Activated CD4-positive, alpha-beta memory T cell treated with anti-CD3 and anti-CD28 coated beads for 36 hours (primary cell): ENCODE measurements at places on chromosomes 3 and 15. TPM values are rescaled to one million over a fixed set of nuclear protein-coding genes. Genes with fewer than 3 reads are reported as not detected.

DNA sequence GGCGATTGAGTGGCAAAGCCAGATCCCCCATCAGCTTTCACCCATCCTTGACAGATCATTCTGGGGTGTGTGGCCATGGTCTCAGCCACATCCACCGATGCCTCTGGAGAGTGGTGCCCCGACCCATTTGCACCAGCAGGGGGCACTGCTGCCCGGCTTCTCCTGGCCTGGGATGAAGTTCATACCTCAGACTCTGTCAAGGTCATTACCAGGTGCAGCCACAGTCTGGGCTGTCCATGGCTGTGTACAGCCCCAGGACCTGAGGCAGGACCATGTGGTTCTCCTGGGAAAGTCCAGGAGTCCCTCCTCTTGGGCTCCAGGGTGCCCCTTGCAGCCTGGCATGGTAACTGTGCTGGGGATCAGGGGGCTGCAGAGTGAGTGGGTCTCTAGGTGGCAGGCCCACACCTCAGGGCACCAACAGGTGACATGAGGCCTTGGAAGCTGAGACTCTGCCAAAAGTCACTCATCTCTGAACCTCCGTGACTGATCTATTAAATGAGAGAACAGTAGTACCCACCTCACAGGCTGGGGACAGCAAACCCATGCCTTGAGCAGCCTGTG, 67.2 kb downstream of the CACNA2D2 start:
- no peaks in the 10 kb centered on the region for H3K36me3 ChIP-seq
- no peak overlapping the region for H3K4me3 ChIP-seq
- H3K4me1 ChIP-seq: no peaks in the 10 kb centered on the region
- peak; percentile 85 for DNase-seq
- peaks cover 3% of the 10 kb centered on the region for H3K27me3 ChIP-seq

DNA sequence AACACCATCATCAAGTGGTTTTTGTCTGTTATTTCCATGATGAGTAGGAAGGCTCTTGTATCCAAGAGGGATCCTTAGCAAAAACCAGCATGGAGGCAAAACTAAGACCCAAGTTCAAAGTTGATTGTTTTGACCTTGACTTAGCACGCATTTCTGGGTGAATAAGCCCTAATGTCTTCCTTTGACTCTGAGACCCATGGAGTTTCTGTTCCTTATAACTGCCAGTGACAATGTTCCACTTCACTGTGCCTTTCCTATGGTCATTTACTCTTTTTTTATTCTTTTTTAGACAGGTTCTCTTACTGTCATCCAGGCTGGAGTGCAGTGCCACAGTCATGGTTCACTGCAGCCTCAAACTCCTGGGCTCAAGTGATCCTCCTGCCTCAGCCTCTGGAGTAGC, 118.2 kb upstream of the MRPL3 start:
- no peak for DNase-seq
- H3K27ac ChIP-seq: no peak overlapping the region
- H3K4me1 ChIP-seq: no peaks in the 10 kb centered on the region
- no peak overlapping the region for H3K4me3 ChIP-seq

DNA sequence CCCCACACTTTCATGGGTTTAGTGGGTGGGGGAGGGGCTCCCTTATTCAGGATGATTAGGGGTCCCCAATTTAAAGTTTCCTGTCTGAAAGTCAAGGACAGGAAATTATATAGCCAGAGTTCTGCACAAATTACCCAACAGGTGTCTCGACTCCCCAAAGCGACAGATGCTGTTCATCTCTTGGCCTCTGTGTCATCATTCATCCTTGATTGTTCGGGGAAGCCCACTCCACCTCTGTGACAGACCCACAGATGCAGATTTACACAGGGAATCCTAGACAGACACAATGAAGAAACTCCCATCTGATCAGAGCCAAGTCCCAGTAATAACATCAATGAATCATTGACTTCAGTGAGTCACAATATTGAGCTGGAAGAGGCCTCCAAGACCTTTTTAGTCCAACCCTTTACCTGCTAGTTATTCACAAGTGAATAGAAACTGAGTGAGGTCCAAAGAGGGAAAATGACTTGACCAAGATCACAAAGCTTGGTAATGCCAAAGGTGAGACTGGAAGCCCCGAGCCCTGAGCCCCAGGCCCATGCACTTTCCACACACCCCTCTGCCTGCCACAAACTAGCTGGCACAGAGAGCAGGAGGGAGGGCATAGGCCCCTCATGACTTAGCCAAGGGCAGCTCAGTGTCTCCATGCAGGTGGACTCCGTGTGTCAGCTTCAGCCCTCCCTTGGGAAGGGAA, 7.9 kb upstream of the SRP14 start:
- H3K4me1 ChIP-seq: peaks cover 60% of the 10 kb centered on the region
- H3K27ac ChIP-seq: peak overlapping the region; percentile 91
- no peaks in the 10 kb centered on the region for H3K27me3 ChIP-seq
- H3K36me3 ChIP-seq: no peaks in the 10 kb centered on the region
- DNase-seq: peak; percentile 36
- H3K4me3 ChIP-seq: no peak overlapping the region

DNA sequence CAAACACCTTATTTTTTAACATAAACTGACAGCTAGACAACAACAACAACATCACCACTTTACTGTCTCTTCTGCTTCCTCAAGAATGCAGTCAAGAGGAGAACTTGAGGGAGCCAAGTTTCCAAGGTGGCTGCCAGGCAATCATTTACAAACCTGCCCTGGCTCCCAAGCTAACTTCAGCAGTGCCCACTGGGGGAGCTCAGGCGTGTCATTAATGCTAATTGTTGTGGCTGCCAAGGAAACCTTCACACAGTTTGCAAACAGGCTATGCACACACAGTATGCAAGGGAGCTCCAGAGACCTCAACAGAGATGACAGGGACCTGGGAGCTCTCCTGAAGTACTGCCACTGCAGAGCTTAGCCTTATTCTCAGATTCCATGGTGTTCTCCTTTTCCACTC, 2.1 kb downstream of the DZIP1L start:
- H3K36me3 ChIP-seq: no peaks in the 10 kb centered on the region
- no peak for DNase-seq
- peaks cover 42% of the 10 kb centered on the region for H3K27me3 ChIP-seq
- no peak overlapping the region for H3K4me3 ChIP-seq
- H3K27ac ChIP-seq: no peak overlapping the region

- H3K27me3 ChIP-seq: peaks cover 8% of the 10 kb centered on the region
- no peaks in the 10 kb centered on the region for H3K36me3 ChIP-seq
Observed at GRCh38 chr3:132342183-132342582, 25.0 kb downstream of the ACP3 start.

DNA sequence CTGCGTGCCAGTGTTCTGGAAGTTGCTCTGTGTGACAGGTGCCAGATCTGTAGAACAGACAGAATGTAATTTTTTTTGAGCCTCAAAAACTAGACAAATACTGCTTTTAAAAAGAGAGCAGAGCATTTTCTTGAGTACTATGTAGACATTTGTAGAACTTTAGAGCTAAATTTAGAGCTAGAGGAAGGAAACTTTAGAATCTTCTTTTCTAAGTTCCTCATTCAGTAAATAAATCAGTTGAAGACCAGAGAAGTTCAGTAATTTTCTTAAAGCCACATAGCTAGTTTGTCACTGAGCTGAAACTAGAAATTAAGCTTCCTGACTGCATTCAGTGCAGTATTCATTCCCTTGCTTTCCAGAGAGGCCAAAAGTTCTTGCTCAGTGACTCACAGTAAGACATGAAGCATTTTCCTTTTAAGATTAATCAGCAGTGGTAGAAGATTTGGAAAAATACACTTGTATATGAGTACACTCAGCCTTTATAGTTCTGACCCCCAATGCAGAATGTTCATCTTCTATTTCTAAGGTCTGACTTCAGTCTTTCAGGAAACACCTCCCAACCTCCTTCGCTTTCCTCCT, 83.6 kb upstream of the TSEN2 start:
- peaks cover 13% of the 10 kb centered on the region for H3K4me1 ChIP-seq
- no peak for DNase-seq
- H3K36me3 ChIP-seq: no peaks in the 10 kb centered on the region
- no peak overlapping the region for H3K4me3 ChIP-seq

GRCh38 chr3:58323529-58324390, 8.9 kb upstream of the PXK start:
- peaks cover 37% of the 10 kb centered on the region for H3K4me1 ChIP-seq
- H3K4me3 ChIP-seq: peak overlapping the region; percentile 34
- peaks cover 3% of the 10 kb centered on the region for H3K36me3 ChIP-seq

DNA sequence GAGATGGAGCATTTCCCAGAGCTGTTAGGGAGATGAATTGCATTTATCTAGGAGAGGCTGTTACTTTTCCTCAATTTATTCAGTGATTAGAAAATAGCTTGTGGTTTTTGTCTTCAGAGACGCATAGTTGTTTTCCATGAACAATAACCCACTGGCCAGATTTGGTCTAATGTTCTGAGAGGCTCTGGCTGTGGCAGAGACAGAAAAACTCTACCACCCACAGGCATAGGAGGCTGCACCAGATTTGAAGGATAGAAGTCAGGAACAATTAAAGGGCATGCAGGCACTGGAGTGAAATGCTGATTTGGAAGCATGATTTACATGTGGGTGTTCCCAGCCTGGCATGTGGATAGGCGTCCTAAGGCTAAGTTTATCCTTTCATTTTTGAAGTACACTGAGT, 143.5 kb downstream of the NFKBIZ start:
- H3K36me3 ChIP-seq: no peaks in the 10 kb centered on the region
- H3K4me1 ChIP-seq: peaks cover 41% of the 10 kb centered on the region
- peaks cover 10% of the 10 kb centered on the region for H3K27me3 ChIP-seq
- H3K4me3 ChIP-seq: no peak overlapping the region
- no peak overlapping the region for H3K27ac ChIP-seq
- DNase-seq: no peak

- H3K4me3 ChIP-seq: no peak overlapping the region
- H3K4me1 ChIP-seq: no peaks in the 10 kb centered on the region
- H3K27me3 ChIP-seq: no peaks in the 10 kb centered on the region
- H3K27ac ChIP-seq: no peak overlapping the region
- no peak for DNase-seq
Observed at GRCh38 chr3:21573291-21573690, 177.7 kb downstream of the ZNF385D start.

- H3K4me3 ChIP-seq: no peak overlapping the region
- no peaks in the 10 kb centered on the region for H3K27me3 ChIP-seq
- no peak overlapping the region for H3K27ac ChIP-seq
- H3K4me1 ChIP-seq: no peaks in the 10 kb centered on the region
Observed at GRCh38 chr3:84820126-84820525, 138.7 kb upstream of the CADM2 start.

- H3K36me3 ChIP-seq: no peaks in the 10 kb centered on the region
- no peak overlapping the region for H3K27ac ChIP-seq
- no peak overlapping the region for H3K4me3 ChIP-seq
- peak; percentile 1 for DNase-seq
- peaks cover 2% of the 10 kb centered on the region for H3K27me3 ChIP-seq
- peaks cover 4% of the 10 kb centered on the region for H3K4me1 ChIP-seq
Observed at GRCh38 chr3:194274424-194275085, 76.6 kb downstream of the CPN2 start.

DNA sequence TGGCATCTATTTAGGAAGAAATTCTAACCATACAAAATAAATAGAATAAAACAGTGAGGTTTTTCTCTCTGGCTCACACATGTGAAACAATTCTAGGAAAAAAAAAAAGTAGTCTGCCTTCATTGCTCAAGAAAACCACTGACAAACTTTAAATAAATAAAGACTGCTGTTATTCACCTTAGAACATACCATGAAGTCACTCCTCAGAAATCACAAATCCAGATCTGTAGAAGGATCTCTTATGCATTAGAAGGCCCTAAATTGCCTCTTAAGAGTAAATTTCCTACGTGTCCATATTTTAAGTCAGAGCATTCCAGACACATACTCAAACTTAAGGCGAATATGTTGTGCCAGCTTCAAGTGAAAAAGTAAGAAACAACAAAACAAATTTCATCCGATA, 217.3 kb downstream of the ZIC4 start:
- no peaks in the 10 kb centered on the region for H3K4me1 ChIP-seq
- H3K4me3 ChIP-seq: no peak overlapping the region
- H3K27me3 ChIP-seq: no peaks in the 10 kb centered on the region
- DNase-seq: no peak

- peaks cover 23% of the 10 kb centered on the region for H3K27me3 ChIP-seq
- DNase-seq: no peak
- H3K4me3 ChIP-seq: no peak overlapping the region
- H3K4me1 ChIP-seq: no peaks in the 10 kb centered on the region
- H3K27ac ChIP-seq: no peak overlapping the region
- H3K36me3 ChIP-seq: no peaks in the 10 kb centered on the region
Observed at GRCh38 chr3:126267169-126267975, 87.0 kb upstream of the ALDH1L1 start.

GRCh38 chr3:151804267-151804666, 9.6 kb upstream of the AADAC start:
- no peak overlapping the region for H3K27ac ChIP-seq
- no peak for DNase-seq
- H3K4me1 ChIP-seq: no peaks in the 10 kb centered on the region
- peaks cover 2% of the 10 kb centered on the region for H3K36me3 ChIP-seq
- no peak overlapping the region for H3K4me3 ChIP-seq

DNA sequence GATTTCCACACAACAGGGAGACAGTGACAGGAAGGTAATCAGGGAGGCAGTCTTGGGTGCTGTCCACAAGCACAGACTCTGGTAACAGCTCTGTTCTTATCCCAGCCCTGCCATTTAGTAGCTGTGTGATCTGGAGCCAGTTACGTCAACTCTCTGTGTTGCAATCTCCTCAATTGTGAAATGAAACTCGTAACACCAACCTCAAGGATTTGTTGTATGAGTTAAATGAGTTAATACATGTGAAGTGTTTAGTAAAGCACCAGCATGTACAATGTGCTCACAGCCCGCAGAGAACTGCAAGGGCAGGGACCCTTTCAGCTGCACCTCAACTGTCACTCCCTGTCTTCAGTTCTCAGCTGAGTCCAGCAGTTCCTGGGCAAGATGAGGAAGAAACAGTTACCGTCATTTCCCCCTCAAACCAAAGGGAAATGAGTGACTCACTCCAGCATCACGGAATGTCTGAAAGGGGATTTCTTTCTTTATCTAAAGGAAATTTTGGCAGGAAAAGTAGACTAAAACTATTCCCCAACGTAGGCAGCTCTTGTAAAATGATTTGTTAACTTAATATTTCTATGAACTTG, 39.9 kb upstream of the MB21D2 start:
- H3K36me3 ChIP-seq: no peaks in the 10 kb centered on the region
- no peak overlapping the region for H3K27ac ChIP-seq
- peak; percentile 28 for DNase-seq
- H3K27me3 ChIP-seq: no peaks in the 10 kb centered on the region

- no peak for DNase-seq
- no peak overlapping the region for H3K27ac ChIP-seq
- H3K27me3 ChIP-seq: peaks cover 1% of the 10 kb centered on the region
Observed at GRCh38 chr3:38317192-38317759, 29.3 kb upstream of the XYLB start.

NMB gene
- 7.8 TPM for total RNA-seq

CD200R1 gene
- total RNA-seq: 4.1 TPM

GAP43 gene
- total RNA-seq: not detected

CKMT1A gene
- 0.33 TPM for total RNA-seq

MKRN3 gene
- total RNA-seq: 3.8 TPM

CTXN2 gene
- total RNA-seq: not detected

LOXL1 gene
- total RNA-seq: 2.5 TPM

GTPBP8 gene
- 34.7 TPM for total RNA-seq

ASB14 gene
- not detected for total RNA-seq
